Brain microvascular endothelial cell (primary cell): ENCODE measurements at places on chromosomes 16 and 17.

DNA sequence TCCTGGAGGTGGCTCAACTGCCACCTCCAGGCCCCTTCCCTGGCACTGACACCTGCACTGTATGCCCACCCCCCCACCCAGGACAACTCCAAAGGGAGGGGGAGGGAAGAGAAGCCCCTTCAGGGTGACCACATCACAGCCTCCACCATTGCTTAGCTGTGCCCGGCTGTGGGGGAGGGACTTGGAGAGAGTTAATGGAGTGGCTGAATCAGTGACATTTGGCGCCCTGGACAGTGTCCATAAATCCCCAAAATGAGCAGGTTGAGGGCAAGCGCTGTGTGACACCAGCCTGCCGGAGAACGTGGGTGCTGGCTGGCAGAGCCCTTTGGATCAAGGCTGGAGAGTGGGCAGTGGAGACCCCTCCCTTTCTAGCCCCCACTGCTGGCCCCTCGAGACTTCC lies 883 bp downstream of the USH1G start:
- no peak for DNase-seq

GRCh38 chr16:57536306-57537193 lies at the start of gene CCDC102A:
Gene CCDC102A (minus strand): TSS chr16:57536571. CDS start chr16:57529177, 7,394 bp downstream.
- DNase-seq: no peak

DNA sequence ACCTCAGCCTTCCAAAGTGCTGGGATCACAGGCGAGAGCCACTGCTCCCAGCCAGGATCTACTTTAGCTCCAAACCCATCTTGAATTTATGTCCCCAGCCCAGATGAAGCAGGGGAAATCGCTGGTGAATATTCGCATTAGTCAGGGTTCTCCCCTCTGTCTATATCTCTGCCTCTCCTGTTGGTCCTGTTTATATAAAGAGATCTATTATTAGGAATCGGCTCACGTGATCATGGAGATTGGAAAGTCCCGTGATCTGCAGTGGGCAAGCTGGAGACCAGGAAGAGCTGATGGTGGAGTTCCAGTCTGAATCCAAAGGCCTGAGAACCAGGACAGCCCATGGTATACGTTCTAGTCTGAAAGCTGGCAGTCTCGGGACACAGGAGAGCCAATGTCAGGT lies 382.8 kb downstream of the SEC14L1 start:
- DNase-seq: no peak

- no peak for DNase-seq
Observed at GRCh38 chr17:21304091-21304490, 19.6 kb downstream of the MAP2K3 start.

DNA sequence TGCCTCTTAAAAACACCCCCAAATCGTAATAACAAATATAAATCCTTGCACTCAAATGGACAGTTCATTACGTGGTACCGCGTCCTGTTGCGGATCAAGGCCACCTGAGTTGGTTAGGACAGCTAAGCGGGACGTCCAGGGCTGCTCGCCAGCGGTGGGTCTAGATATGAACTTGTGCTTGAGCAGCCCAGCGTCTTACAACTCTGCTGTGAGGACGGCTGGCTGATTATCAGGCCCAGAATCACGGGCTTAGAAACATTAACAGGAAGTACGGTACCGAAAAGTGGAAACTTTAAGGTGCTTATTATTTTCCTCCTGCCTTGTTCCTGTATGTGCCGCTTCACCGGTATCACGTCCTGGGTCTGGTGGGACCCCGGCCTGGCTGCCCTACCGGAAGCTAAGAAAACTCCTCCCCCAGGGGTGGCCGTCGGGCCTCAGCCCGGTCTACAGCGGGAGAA lies 832 bp upstream of the SRRM2 start:
- DNase-seq: no peak

GRCh38 chr16:10410469-10410868 lies 24.6 kb downstream of the ATF7IP2 start:
- DNase-seq: no peak

- no peak for DNase-seq
Observed at GRCh38 chr17:70539132-70539924, 370.0 kb downstream of the KCNJ2 start.

DNA sequence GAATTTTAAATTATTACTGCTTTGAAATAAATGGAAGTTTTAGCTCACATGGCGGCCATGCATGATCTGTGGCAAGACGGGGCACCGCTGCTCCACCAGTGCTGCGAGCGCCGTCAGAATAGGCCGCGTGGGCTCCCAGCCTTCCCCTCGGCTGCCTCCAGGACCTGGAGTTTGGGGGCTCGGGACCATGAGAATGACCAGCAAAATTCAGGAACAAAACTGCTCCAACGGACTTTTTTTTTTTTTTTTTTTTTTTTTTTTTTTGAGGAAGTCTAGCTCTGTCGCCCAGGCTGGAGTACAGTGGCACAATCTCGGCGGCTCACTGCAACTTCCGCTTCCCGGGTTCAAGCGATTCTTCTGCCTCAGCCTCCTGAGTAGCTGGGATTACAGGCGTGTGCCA lies 38.3 kb upstream of the AKAP1 start:
- no peak for DNase-seq

GRCh38 chr16:54932021-54932660 lies 1.5 kb downstream of the IRX5 start:
- no peak for DNase-seq

- no peak for DNase-seq
Observed at GRCh38 chr17:14942526-14943190, 322.5 kb downstream of the PMP22 start.

GRCh38 chr17:81921537-81921862 lies 3.5 kb upstream of the SIRT7 start:
- no peak for DNase-seq

DNA sequence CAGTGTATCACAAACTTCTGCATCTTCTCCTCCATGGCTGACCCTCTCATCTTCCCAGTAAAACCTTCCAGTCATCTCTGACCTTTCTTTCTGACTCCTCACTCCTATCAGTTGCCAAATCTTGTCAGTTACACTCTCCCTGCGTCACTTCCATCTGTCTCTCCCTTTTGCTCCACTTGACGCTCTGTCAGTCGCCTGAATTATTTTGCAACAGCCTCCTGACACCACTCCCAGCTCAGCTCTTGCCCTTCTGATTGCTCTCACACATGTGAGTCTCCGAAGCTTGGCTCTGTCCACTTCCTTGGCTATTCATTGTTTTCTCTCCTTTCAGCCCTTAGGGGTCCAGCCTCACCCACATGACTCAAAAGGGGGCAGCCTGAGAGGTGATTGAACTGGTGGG lies 27.7 kb downstream of the DHRS7C start:
- DNase-seq: no peak

DNA sequence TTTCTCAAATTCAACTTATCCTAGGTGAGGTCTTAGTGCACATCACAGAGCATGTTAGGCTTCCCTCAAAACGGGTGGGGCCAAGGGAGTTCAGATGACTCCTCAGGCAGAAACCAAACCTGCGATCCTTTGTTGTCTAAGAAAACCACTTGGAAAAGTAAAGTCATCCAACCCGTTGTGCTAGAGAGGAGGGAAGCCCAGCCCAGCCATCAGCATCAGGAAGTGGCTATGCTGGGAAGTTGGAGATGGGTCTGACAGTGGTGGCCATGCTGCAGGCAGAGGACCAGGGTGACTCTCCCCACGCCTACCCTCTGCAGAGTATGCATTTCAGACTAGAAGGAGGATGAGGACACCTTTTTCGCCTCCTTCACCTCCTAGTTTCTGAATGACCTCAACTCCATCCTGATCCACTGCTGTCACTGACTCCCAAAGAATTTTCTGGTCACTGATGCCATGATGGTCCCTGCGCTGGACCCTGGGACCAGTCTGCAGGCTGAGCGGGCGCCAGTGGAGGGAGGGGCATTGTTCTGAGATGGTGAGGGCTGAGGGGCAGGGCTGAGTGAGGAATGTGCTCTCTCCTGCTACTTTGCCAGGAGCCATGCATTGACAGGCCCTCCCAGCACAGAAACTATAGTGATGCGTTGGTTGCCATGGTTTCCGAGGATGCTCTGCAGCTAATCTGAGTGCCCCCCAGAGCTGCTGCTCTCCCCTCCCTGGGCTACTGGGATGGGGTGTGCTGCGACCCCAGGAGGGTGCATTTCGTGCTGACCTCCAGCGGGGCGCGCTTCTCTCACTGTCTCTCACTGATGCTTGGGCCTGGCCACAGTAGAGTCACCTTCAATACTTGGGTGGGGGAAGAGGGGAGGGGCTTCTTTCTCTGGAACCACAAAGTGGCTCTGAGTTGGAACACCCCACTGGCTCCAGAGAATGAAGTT lies 20.4 kb downstream of the ALOX12B start:
- DNase-seq: no peak

GRCh38 chr17:48734333-48735061 lies 5.9 kb upstream of the HOXB13 start:
- DNase-seq: no peak
